Activated T-helper 2 cell treated with anti-CD3 and anti-CD28 coated beads, Interferon-gamma antibody, Interleukin-2, Interleukin-4, amounts not matched to agents 10 μg/mL and 5 μg/mL and 100 μg/mL, durations not matched to agents 14 hours and 24 hours and 36 hours (primary cell): ENCODE measurements at places on chromosomes 12 and 14. TPM values are rescaled to one million over a fixed set of nuclear protein-coding genes. Genes with fewer than 3 reads are reported as not detected.
A peak's percentile ranks its signal among the peaks of the same experiment; 100 is the strongest.

PFDN5 gene
- 321 and 326 TPM in 2 replicates for total RNA-seq

DNA sequence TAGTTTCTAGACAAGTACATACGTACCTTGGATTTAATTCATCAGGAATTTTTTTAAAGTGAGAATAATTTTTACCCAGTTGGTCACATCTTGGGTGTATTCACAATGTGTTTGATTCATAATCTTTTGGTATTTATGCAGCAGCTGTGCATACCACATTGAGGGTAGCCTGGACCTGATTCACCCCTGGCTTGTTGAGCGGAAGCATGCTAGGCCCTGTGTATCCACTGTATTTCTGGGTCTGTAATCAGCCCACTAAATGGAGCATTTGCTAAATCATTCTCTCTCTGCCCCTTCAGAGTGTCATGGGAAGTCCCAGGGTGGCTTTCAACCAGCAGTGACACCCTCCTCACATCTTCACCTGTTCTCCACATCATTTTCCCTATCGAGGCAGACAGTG lies 203.8 kb upstream of the RGS6 start:
- H3K4me3 ChIP-seq = no peak overlapping the region
- H3K27me3 ChIP-seq = no peaks in the 10 kb centered on the region
- no peak for DNase-seq
- H3K4me1 ChIP-seq = peaks cover 15% of the 10 kb centered on the region

METTL25 gene
- total RNA-seq = 6.9 and 7.3 TPM in 2 replicates

GPRC5A gene
- total RNA-seq = not detected in 2 replicates

RBP5 gene
- total RNA-seq = 1.2 TPM in 1 of 2 replicates, not detected in the other

- H3K4me3 ChIP-seq = no peak overlapping the region
- peak overlapping the region; percentile 61 for H3K27ac ChIP-seq
- H3K27me3 ChIP-seq = no peaks in the 10 kb centered on the region
- peak; percentile 31 for DNase-seq
- no peaks in the 10 kb centered on the region for H3K36me3 ChIP-seq
- H3K4me1 ChIP-seq = peaks cover 45% of the 10 kb centered on the region
Measured at GRCh38 chr12:123119808-123120207, 31.1 kb downstream of the PITPNM2 start.

DNA sequence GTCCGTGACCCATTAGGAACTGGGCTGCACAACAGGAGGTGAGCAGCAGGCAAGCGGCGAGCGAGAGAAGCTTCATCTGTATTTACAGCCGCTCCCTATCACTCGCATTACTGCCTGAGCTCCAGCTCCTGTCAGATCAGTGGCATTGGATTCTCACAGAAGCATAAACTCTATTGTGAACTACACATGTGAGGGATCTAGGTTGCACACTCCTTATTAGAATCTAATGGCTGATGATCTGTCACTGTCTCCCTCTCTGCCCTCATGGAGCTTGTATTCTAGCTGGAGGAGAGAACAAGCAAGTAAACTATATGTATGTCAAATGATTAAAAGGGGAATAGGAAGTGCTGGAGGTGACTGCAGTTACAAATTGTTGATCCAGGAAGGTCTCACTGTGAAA lies 479.1 kb downstream of the EGLN3 start:
- no peak overlapping the region for H3K27ac ChIP-seq
- no peaks in the 10 kb centered on the region for H3K36me3 ChIP-seq
- no peak overlapping the region for H3K4me3 ChIP-seq

GRCh38 chr14:99164712-99165111 lies 107.3 kb downstream of the BCL11B start:
- no peak overlapping the region for H3K27ac ChIP-seq
- no peaks in the 10 kb centered on the region for H3K36me3 ChIP-seq
- no peaks in the 10 kb centered on the region for H3K27me3 ChIP-seq
- no peak overlapping the region for H3K4me3 ChIP-seq
- DNase-seq = no peak

DNA sequence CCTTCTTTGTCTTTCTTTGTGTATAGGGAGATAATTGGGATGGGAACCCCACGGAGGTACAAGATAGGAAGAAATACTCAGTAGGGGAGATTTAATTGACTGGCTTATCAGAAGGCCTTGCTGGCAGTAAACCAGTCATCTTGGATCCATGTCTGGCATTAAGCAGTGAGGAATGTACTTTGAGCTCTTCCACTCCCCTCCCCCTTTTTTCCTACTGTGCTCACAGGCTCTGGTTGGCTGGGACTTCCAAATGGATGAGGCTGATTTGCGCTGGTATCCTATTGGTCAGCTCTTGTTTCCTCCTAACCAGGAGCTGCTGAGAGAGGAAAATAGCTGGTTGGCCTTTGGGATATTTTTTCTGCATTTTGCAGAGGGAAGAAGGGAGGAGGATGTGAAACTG lies 24.7 kb downstream of the NGDN start:
- no peak overlapping the region for H3K4me3 ChIP-seq
- no peak overlapping the region for H3K27ac ChIP-seq
- no peak for DNase-seq
- no peaks in the 10 kb centered on the region for H3K4me1 ChIP-seq
- no peaks in the 10 kb centered on the region for H3K27me3 ChIP-seq

APEX1 gene
- total RNA-seq = 217 and 228 TPM in 2 replicates

DNA sequence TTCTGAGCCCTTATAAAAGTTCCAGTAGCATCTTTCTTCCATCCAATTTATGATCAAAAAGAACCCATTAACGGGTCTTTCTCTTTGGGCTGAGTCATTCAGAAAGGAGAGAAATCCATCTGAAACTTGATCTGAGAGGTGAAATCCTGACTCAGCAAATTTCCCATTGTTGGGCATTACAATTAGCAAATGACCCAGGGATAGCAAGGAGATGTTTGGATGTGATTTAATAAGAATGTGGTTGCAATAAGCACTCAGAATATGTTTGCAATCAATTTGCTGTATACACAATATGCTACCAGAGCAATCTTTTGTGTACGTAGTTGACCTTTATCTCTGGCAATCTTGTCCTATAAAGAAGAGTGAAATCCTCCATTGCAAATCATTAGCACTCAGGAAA lies 122.7 kb downstream of the CCDC60 start:
- H3K27ac ChIP-seq = no peak overlapping the region
- DNase-seq = no peak
- H3K27me3 ChIP-seq = no peaks in the 10 kb centered on the region
- no peaks in the 10 kb centered on the region for H3K4me1 ChIP-seq
